Neural crest cell (in vitro differentiated cells): ENCODE measurements at places on chromosomes 2 and 18. TPM values are rescaled to one million over a fixed set of nuclear protein-coding genes. Genes with fewer than 3 reads are reported as not detected.

The RETSAT gene
- total RNA-seq: 25.2 and 26.0 TPM in 2 replicates

The KANSL1L gene
- 18.3 and 19.2 TPM in 2 replicates for total RNA-seq

The ALKAL2 gene
- total RNA-seq: 0.63 and 0.82 TPM in 2 replicates

The OSBPL1A gene
- 45.8 and 47.6 TPM in 2 replicates for total RNA-seq

The SERPINB11 gene
- total RNA-seq: not detected in 2 replicates

The LAMA1 gene
- 96.1 and 102 TPM in 2 replicates for total RNA-seq

The TMEM237 gene
- total RNA-seq: 67.5 and 67.8 TPM in 2 replicates

The NT5DC4 gene
- not detected in 2 replicates for total RNA-seq

The ZNF519 gene
- 39.0 and 40.5 TPM in 2 replicates for total RNA-seq

The UGT1A9 gene
- total RNA-seq: not detected in 2 replicates

The PKP4 gene
- total RNA-seq: 42.7 and 52.7 TPM in 2 replicates

The FASTKD2 gene
- total RNA-seq: 26.3 and 27.5 TPM in 2 replicates

The B3GNT7 gene
- 0.61 and 0.79 TPM in 2 replicates for total RNA-seq

The CNDP1 gene
- total RNA-seq: 0.56 and 0.59 TPM in 2 replicates

The DLX2 gene
- total RNA-seq: 21.1 and 22.6 TPM in 2 replicates

The FZD7 gene
- total RNA-seq: 89.1 and 91.0 TPM in 2 replicates

The DYNAP gene
- total RNA-seq: not detected in 2 replicates

The RTP5 gene
- total RNA-seq: not detected in 2 replicates

The PIGN gene
- total RNA-seq: 23.2 and 24.1 TPM in 2 replicates

The SLC5A7 gene
- 2.7 and 3.0 TPM in 2 replicates for total RNA-seq

The CDK5R2 gene
- 1.7 and 1.9 TPM in 2 replicates for total RNA-seq

The DNAJC5G gene
- total RNA-seq: not detected in 2 replicates

The SNORC gene
- total RNA-seq: 2.8 and 3.0 TPM in 2 replicates

The ITGA4 gene
- 74.4 and 75.6 TPM in 2 replicates for total RNA-seq

The ACSL3 gene
- 89.0 and 89.5 TPM in 2 replicates for total RNA-seq

The CYP1B1 gene
- 16.4 and 17.5 TPM in 2 replicates for total RNA-seq

The TRIM43 gene
- not detected in 2 replicates for total RNA-seq

The DSC3 gene
- 0.09 and 0.16 TPM in 2 replicates for total RNA-seq

The POTEJ gene
- not detected in 2 replicates for total RNA-seq

The TMEM185B gene
- 22.4 and 22.7 TPM in 2 replicates for total RNA-seq

The ZNF532 gene
- 171 and 180 TPM in 2 replicates for total RNA-seq

The AGXT gene
- total RNA-seq: not detected in 2 replicates

The G6PC2 gene
- total RNA-seq: not detected in 2 replicates

The SERPINB13 gene
- total RNA-seq: not detected in 2 replicates

The C18orf54 gene
- total RNA-seq: 27.9 and 30.6 TPM in 2 replicates

The RAB12 gene
- total RNA-seq: 25.0 and 26.5 TPM in 2 replicates

The CD8B2 gene
- not detected in 2 replicates for total RNA-seq

The FBXO48 gene
- 1.6 and 1.7 TPM in 2 replicates for total RNA-seq

The C2orf72 gene
- total RNA-seq: 3.0 and 3.3 TPM in 2 replicates

The CCDC85A gene
- 0.16 and 0.19 TPM in 2 replicates for total RNA-seq

The CHRND gene
- 4.1 and 5.8 TPM in 2 replicates for total RNA-seq

The CERS6 gene
- 27.2 and 27.4 TPM in 2 replicates for total RNA-seq

The SNRPD1 gene
- total RNA-seq: 156 and 167 TPM in 2 replicates

The SH2D6 gene
- 0.34 and 1.2 TPM in 2 replicates for total RNA-seq

The LIMS3 gene
- 1.2 and 1.5 TPM in 2 replicates for total RNA-seq

The PROC gene
- total RNA-seq: not detected in 2 replicates

The TEX44 gene
- total RNA-seq: not detected in 2 replicates

The GPAT2 gene
- not detected in 2 replicates for total RNA-seq
